ENCODE measurements at places on chromosomes 1 and 21.

DNA sequence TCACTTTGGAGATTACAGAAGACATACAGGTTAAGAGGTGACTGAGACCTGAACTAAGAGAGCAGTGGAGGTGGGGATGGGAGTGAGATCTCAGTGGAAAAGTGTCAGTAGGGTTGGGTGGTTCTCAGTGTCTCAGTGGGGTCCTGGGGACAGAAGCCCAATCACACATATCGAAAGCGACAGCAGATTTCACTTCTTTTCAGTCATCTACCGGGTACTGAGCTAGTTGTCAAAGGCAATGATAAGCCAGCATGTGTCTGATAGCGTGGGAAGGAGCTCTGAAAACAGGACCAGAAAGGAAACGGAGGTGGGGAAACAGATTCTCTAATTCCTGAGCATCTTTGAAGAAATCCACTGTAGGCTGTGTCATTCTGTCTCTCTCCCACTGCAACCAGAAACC, 59.5 kb downstream of the RHOU start:
- DNase-seq, result no peak

DNA sequence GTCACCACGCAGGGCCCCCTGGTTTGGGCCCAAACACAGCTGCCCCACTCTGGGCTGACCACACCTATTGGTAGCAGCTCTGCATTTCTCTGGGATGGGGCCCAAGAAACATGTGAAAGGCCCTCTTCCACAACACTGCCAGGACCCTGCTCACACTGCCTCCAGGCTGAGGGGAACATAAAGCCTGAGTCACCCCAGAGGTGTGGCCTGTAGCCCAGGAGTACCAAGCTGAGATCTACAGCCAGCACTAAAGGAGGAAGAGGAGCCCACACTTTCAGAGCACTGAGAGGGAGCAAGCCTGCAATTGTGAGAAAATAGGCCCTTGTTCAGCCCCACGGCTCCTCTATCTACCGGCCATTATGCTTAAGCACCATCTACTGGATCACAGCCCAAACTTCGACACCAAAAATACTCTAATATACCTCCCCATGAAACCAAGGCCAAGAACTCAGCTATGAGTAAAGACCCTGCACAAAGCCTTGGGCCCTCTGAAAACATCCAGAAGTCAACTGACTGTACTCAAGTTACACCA, 14.4 kb upstream of the OR2T10 start:
- DNase-seq, result no peak

GRCh38 chr1:110150330-110151174, at the start of gene SLC6A17:
Gene SLC6A17, plus strand, starts transcription at chr1:110150494. Its CDS starts 16,436 bp downstream, at chr1:110166930.
- no peak for DNase-seq

DNA sequence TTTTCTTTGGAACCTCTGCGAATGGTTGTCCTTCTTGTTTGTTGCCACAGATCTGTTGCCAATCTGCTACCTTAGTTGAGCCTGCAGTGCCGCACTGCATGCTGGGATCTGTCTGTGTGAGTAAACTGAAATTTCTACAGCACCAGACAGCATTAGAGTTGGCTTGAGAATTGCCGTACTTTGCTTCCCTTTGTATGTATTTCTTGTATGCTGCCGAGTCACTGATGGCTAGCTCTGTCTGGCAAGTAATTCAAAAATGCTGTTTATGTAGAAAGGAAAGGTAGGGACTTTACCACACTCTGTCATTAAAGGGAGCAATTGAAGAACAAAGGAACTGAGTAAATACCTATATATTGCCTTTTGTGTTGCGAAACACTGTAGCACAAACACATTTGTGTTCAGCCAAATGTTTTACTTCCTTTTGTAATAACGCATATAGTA, 857.4 kb downstream of the USP25 start:
- no peak for DNase-seq
